ENCODE measurements at places on chromosomes 5 and 9.
A peak's percentile ranks its signal among the peaks of the same experiment; 100 is the strongest.

DNA sequence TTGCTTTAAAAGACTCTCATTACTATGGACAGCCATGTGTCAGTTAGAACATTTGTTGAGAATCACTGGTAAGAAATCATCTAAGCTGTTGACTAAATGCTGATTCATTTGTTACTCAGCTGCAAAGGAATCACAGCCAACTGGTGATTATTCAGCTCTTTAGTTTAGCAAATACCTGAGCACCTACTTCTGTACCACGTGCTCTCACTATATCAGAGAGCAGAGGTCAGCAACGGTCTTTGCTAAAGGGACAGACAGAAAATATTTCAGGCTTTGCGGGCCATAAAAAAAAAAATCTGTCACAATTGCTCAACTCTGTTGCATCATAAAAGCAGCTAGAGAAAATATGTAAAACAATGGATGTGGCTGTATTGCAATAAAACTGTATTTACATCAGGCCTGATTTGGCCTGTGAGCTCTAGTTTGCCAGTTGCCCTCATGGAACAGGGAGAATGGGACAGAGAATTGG, 377.6 kb downstream of the DNAH5 start:
- no peak for DNase-seq

- no peak for DNase-seq
Observed at GRCh38 chr5:86447362-86447761, 170.4 kb upstream of the COX7C start.

GRCh38 chr5:1392801-1393565, 48.1 kb upstream of the CLPTM1L start:
- DNase-seq, result no peak

DNA sequence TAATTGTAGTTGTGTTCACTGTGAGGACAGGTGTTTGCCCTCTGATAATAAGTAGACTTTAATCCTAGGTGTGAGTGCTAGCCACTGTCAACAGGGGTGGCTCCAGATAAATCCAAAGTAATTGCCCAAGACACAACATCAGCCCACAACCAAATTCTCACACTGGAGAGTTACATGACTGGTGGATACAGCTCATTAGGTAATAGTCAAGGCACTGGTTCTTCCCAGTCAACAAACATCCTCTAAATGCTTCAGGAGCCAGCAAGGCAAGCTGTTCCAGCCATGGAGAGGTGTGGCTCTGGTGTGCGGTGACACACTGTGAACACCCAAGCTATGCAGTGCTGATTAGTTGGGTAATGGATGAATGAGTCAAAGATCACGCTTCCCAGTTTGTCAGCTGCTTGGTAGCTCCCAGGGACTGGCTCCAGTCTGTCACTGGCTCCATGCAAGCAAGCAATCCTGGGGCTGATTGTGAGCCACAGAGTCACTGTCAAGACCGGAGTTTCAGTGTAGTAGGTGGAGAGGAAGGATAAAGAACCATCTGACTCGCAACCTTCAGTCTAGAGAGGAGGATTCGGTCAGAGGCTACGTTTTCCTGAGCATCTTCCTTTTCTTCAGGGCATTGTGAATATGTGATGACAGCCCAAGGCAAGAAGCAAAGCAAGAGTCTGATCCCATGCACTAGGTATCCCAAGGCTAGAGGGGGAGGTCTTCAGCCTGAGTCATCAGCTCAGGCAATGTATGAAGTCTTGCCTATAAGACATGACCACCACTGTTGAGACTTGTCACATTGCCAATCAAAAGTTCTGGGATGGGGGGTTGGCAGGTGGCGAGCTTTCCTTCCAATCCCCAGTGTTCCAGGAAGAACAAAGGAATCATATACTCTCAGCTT, 63.1 kb downstream of the UGCG start:
- no peak for DNase-seq

DNA sequence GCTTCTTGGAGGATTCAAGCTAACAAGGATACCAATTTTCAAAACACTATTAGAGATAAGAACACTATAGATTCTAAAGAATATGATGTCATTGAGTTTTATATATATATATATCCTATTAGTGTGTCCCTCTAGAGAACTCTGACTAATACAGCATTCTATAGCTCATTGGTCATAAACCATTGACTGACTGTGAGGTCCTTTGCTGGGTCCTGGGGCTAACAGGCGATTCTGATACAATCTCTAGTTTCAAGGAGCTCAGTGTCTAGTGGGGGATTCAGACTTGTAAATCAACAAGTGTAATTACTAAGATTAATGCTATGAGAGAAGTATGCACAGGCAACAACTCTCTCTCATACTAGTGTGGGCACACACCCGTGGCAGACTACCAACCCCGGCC, 234.5 kb downstream of the DENND1A start:
- DNase-seq, result no peak

DNA sequence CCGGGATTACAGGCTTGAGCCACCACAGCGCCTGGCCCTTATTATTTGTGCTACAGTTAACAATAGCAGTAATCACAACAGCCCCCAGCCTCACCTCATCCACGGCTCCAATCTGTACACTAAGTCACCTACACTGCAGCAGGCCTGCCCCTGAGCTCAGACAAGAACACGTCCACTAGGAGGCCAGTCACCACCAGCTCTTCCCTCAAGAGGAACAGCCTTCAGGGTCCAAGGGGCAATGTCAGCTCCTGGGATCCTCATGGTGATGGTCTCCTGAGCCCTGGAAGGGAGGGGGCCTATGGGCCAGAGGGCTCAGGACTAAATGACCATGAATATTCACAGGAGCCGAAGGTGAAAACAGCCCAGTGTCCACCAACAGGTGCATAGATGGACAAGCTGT, 67.7 kb downstream of the VAV2 start:
- DNase-seq, result no peak

DNA sequence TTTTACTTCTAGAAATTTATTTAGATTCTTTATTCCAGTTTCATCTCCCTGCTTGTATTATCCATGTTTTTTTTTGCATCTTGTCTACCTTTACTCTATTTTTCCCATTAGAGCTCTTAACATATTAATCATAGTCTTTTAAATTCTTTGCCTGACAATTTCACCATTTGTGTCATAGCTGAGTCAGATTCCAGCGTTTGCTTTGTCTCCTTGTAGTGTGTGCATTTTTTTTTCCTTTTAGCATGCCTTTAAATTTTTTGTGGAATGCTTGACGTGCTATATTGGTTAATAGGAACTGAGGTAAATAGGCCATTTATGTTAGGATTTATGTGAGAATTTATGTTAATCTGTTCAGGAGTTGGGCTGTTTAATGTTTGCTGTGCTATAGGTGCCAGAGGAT, 41.8 kb upstream of the NFIL3 start:
- no peak for DNase-seq

- no peak for DNase-seq
Observed at GRCh38 chr5:116507941-116508655, 66.5 kb downstream of the SEMA6A start.

GRCh38 chr5:96660971-96661854, 963 bp upstream of the CAST start:
- DNase-seq, result peak; percentile 61

DNA sequence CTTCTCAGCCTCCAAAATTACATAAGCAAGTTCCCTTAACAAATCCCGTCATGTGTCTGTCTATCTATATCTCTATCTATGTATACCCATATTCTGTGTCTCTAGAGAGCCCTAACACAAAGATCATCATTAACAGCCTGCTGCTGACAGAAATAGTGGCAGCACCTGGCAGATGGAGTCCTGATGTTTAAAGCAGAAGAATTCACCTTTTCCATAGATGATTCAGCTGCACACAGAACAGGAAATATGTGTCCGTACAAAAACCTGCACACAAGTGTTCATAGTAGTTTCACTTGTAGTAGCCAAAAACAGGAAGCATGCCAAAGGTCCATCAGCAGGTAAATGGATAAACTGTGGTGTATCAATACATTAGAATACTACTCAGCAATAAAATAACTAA, 45.0 kb upstream of the ACO1 start:
- DNase-seq, result no peak

DNA sequence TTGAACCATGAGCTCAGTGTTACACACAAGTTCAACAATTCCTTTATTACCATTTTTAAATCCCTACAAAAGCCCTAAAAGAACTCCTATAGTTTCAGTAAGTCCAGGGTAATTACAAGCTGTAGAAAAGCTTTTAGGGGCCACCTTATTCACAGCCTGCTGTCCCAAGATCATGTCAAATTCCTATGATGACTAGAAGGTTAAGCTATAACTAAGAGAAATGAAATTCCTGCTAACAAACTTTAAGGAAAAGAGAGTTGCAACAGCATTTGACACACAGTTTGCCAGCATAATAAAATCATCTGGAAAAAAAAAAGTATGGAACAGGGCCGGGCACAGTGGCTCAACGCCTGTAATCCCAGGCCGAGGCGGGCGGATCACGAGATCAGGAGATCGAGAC, 31.5 kb downstream of the TMEM245 start:
- DNase-seq, result no peak

DNA sequence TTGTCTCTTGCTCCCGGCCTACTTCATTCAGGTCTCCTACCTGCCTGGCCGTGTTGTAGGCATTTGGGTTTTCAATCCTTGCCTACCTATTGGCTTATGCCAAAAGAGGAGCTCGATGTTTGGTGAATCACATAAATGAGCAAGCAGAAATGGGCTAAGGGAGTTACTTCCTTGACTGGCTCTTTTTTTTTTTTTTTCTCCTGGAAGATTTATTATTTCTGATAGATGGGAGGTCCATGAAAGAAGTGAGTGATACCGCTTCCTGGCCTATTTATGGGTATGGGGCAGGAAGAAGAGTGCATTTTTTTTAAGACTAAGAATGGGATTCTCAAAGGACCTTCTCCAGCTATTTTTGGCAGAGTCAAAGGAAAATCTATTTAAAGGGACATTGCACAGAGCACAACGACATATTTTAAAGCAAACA, 294.1 kb downstream of the ARHGAP26 start:
- DNase-seq, result no peak

GRCh38 chr5:173857234-173857633, 30.9 kb upstream of the CPEB4 start:
- no peak for DNase-seq

DNA sequence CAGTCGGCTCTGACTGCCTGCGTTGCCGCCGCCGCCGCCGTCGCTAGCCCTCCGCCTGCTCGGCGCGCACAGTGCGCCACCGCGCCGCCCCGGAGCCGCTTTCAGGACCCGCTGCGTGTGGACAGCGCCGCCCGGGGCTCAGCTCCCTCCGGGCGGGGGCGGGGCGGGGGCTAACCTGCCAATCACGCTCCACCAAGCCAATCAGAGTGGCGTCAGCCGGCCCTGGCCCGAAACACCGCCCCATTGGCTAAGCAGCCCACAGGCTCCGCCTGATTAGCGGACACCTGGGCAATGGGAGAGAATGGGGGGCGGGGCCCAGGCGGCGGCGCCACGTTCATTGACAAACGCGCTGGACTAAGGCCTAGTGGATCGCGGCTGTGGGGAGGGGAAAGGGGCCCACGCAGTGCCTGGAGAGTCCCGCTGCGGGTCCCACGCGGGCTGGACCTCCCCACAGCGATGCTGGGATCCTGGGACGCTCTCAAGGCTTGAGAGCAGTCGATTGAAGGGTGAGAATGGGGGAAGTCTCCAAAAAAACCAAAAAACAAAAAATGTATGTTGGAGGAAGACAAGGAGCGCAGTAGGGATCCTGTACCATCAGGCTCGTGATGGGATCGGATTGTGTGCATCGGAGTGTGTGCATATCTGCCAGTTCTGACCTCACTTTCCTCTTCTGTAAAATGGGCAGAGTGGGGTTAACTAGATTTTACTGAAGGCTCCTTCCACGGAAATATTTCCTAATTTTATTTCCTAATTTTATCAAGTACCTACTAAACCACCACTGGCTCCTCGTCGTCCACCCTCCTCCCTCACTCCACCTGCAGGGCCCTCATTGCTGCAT, 6.3 kb downstream of the PAX5 start:
- peak; percentile 94 for DNase-seq

DNA sequence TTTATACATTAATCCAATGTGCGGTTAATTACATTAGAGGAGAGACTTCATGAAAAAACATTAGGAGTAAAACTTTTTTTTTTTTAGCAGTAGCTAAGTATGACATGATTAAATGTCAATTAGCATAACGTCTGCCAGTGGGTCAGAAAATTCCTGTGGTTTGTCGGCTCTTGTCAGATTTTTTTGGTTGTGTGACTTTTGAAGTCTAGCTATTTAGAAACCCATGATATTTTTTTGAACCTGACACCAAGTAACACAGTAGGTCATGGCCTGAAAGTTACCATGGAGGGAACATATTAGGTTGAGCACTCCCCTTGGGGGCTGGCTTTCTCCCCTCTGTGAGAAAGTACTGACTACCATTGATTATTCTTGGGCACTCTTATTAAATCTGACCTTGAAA, 84.8 kb upstream of the ALDH1A1 start:
- DNase-seq, result no peak

GRCh38 chr9:136036848-136037247, 58.2 kb downstream of the NACC2 start:
- no peak for DNase-seq

GRCh38 chr5:97657239-97657638, 474.2 kb upstream of the RIOK2 start:
- no peak for DNase-seq

DNA sequence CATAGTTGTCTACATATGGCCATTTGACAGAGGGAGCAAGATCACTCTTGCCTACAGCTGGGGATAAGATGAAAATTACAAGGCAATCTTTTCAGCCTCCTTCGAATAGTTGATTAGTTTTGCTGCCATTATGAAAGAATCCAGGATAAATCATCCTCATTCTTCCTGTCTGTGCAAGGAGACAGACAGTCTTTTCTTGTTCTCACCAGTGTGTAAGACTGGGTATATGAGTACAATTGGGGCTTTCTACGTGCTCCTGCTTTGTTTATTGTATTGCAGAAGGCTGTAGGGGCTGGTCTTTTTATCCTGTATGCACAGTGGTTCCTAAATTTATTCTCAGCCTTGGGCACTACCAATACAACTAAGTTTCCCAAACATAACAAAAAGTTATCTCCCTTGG, 76.8 kb downstream of the SPEF2 start:
- no peak for DNase-seq

DNA sequence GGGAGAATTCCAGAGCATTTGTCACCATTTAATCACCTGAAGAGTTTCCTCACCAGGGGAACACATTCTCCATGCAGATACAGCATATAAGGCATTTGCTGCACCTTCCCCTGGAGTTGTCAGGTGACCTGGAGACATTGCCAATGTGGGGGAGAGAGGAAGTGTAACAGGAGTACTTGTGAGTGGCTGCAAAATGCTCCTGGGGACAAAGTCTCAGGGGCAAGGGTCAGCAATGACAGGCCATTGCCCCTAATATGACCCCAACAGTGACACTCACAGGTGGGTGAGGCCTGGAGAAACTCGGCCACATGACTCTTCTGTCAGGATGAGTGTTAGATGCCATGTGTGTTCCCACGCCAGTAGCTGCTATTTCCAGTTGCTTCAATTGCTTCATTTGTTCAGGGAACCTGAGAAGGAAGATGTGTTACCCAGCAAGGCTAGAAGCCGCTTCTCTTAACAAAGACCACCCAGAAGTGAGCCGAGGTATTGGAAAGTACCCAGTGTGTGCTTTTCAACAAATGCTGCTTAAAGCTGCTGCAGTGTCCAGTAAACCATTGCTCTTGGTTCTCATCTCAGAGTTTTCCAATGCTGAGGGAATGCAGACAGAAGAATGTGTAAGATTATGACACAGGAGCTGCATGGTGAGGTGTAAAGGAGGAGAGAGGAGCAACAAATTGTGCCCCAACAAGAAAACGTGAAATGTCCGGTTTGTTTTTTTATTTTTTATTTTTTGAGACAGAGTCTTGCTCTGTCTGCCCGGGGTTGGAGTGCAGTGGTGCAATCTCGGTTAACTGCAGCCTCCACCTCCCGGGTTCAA, 128.2 kb upstream of the SLC44A1 start:
- no peak for DNase-seq

GRCh38 chr5:1226839-1227581, 1.8 kb downstream of the SLC6A18 start:
- DNase-seq, result no peak

GRCh38 chr9:35972093-35972492, 14.1 kb upstream of the OR2S2 start:
- peak; percentile 47 for DNase-seq

Data from activated CD8-positive, alpha-beta T cell treated with anti-CD3 and anti-CD28 coated beads for 36 hours (primary cell).